T-helper 2 cell treated with Interferon-gamma antibody and Interleukin-4, amounts not matched to agents 5 μg/mL and 100 μg/mL, for 36 hours (primary cell): ENCODE measurements at places on chromosomes 12 and 14.
A peak's percentile ranks its signal among the peaks of the same experiment; 100 is the strongest.

DNA sequence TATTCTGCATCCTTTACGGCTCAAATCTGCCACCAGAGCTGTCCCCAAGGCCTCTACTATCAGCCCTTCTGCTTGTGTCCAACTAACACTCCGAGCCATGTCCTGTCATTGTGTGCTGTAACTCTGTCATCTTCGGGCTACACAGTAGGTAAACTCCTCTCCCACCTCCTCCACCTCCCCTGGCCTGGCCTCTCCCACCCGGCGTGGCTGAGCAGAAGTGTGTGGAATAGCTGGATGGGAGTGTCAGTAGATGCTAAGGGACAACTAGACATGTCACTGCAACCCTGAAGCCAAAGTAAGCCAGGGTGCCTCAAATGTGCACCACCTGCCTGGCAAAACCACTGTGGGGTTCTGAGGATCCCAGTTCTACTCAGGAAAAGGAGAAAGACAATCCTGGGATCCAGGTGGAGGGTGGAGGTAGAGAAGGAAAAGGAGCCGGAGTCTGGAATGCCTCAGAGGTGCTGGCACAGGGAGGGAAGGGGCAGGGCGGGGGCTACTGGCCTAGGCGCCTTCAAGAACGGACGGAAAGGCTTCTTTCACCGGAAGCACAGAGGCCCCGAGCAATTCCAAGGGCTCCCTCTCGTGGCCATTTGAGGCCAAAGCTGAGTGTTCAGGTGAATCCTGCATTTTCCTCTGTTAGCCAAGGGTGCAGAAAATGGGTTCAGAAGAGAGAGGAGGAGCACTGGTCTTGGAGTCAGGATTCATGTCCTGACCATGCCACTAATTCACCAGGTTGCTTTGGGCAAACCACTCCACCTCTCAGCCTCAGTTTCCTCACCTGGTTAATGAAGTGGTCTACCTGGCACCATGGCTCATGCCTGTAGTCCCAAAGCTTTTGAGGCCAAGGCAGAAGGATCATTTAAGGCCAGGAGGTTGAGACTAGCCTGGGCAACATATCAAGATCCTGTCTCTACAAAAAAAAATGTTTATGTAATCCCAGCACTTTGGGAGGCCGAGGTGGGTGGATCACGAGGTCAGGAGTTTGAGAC is 20.5 kb upstream of the FAM181A start:
- peak; percentile 38 for DNase-seq

DNA sequence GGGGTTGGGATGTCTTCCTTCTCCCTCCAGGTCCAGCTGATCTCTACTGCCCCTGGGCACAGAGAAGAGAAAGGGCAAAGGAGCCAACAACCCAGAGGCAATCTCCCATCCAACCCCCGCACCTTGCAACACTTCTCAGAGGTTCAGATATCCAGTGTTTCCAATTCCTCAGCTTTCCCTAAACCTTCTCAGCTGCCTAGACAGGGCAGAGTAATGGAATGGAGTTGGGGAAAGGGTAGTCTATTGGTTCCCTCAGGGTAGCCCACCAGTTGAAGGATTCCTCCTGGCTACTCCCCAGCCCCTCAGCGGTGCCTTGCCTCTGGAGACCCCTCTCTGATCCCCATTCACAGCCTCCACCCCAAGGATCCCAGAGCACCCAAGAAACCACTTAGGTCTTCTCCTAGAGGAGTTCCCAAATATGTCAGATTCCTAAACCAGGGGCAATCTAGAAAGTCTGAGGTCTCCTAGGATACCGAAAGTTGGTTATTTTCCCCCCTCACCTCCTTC is 537 bp downstream of the NFE2 start:
- no peak for DNase-seq

DNA sequence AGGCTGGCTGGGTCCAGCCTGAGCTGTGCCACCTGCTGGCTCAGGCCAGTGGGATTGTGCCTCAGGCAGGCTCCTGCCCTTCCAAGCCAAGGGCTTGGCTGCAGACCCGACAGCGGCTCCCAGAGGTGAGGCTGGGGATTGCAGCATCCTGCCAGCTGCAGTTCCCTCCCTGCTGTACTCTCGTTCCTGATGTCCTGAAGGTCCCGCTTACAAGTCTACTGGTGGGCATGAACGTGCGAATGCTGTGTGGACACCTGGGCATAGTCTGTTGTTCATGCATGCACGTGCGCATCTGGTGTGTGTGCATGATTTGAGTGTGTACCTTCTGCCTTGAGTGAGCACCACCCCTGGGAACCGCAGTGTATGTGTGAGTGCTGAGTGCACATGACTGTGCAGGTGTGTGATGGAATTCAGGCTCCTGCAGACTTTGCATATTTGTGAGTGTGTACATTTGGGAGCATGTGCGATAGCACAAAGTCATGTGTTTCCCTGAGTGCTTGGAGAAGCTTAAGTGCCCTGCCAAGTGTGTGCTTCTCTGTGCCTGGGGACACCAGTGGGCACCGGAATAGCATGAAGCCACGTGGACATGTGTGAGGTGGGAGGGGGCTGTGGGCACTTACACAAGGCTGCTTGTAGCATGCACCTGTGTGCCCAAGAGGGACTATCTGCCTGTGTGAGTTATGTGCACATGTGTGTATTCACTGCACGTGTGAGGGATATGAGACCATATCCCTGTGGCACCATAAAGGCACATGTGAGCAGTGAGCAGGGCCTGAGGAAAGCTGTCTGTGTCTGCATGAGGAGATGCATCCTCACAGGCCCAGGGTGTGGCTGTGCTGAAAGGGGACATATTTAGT is 19.3 kb upstream of the KRT7 start:
- peak; percentile 43 for DNase-seq

DNA sequence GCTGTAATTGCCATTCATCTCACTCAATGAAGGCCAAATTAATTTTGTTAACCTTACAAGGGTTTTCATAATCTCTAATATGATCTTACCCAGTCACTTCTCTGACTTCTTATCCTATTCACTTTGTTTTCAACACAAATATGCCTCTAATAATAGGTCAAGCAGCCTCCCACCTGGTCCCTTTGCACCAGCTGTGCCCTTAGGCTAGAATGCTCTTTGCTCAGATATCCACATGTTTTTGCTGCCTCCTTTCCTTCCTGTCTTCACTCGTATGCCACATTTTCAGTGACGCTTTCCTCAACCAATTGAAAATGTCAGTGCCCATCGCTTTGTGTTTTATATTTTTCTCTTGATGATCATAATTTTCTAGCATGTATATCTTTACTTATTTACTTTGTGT is 106.4 kb upstream of the SYT10 start:
- no peak for DNase-seq

GRCh38 chr14:56299306-56299984 is 181.2 kb downstream of the PELI2 start:
- DNase-seq: no peak
